ENCODE measurements at places on chromosomes 13 and 19. TPM values are rescaled to one million over a fixed set of nuclear protein-coding genes. Genes with fewer than 3 reads are reported as not detected.

DNA sequence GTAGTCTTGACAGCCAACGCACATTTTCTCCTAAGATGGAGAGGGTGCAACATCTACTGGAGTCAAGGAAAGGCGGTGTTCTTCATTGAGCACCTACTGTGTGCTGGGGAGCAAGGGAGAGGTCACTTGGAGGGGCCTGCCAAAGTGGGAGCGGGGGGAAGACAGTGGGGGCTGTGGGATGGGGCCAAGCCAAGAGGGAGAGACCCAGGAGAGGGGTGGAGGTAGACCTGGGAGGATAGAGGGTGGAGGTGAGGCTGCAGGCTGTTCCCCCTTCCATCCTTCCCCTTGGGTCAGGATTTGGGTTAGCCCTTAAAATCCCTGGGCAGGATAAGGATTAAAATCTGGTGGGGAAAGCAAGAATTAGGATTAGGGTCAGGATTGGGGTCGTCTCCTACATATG lies 1.7 kb upstream of the PLPP2 start:
- H3K4me1 ChIP-seq, result peaks cover 34% of the 10 kb centered on the region
- H3K36me3 ChIP-seq, result no peaks in the 10 kb centered on the region
- no peak overlapping the region for H3K4me3 ChIP-seq
- H3K27me3 ChIP-seq, result peaks cover 45% of the 10 kb centered on the region
- no peak overlapping the region for H3K27ac ChIP-seq

DNA sequence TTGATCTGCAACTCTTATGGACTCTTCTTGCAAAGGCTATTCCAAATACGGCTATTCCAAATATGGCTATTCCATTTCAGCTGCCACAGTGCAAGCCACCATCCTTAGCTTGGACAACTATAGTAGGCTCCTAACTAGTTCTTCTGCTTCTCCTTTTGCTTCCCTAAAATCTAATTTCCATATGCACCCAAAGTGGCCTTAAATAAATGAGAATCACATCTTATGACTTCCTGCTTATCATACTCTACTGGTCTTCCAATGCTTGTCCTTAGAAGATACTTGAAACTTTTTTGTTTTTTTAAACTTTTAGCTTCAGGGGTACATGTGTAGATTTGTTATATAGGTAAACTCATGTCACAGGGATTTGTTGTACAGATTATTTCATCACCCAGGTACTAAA lies 4.9 kb downstream of the UCHL3 start:
- DNase-seq, result no peak
- H3K4me3 ChIP-seq, result no peak overlapping the region
- H3K4me1 ChIP-seq, result peaks cover 8% of the 10 kb centered on the region
- H3K36me3 ChIP-seq, result no peaks in the 10 kb centered on the region

DNA sequence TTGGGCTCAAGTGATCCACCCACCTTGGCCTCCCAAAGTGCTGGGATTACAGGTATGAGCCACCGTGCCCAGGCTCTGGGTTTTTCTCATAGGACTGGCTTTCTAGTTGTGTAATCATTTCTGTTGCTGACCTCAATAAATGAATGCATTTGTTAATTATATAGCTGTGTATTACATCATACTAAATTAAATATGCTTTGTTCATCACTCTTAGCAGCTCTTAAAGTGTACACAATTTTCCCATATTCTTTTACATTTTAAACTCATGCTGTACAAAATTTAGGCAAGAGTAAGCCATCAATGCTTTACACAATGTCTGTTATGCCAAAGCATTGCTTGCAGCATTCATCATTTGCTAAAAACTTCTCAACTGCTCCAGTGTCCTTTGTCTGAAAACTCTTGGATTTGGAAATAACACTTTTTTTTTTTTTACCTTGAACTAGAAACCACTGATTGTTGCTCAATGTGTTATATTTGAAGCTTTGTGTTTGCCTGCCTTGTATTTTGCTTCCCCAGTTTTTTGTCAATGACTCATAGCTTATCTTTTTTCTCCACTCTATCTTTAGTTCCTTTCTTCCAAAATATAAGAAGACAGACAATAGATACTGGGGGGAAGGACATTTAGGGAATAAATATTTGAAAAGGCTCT lies 31.4 kb downstream of the CCDC122 start:
- no peaks in the 10 kb centered on the region for H3K27me3 ChIP-seq
- DNase-seq, result no peak
- no peak overlapping the region for H3K4me3 ChIP-seq
- no peaks in the 10 kb centered on the region for H3K4me1 ChIP-seq
- H3K36me3 ChIP-seq, result no peaks in the 10 kb centered on the region

DNA sequence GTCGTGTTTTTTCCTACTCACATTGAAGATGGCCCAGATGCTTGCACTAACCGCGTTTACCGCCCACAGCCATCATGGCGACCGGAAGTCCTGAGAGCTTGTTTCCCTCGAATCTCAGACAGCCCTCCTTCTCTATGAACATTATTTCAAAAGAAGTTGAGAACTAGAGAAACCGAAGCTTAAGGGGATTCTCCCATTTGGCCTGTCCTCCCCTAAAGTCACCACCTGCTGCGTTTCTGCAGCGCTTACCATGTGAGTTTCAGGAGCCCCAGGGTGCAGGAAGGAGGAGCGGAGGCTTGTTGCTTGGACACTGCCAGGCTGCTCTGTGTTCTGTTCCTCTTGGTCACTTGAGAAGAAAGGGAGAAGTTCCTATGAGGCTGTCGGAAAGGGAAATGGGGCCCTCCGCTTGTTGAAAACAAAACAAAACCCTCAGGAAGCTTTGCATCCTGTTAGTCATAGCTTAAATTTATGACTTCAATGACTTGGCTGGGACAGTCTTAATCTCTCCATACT lies 6.2 kb downstream of the CARD8 start:
- H3K27me3 ChIP-seq, result no peaks in the 10 kb centered on the region
- peaks cover 22% of the 10 kb centered on the region for H3K36me3 ChIP-seq
- peak; percentile 76 for DNase-seq
- peak overlapping the region; percentile 91 for H3K27ac ChIP-seq
- peak overlapping the region; percentile 52 for H3K4me3 ChIP-seq

DCUN1D2 gene
- 24.6 TPM for total RNA-seq

DNA sequence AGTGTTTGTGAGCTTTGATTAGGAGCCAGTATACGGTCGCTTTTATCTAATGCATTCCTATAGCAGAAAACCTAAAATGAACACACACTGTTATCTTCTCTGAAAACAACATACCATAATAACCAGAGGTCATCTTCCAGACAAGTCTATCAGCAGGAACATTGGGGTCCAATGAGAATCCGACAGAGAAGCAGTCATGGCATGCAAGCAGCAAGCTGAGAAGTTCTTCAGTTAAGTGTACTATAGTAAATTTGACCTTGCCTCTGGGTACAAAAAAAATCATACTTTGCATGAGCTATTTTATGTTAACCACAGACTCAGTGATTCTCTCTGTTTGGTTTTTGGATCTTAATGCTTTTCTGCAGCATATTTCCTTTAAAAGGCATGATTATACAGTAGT lies 1505.1 kb downstream of the PCDH9 start:
- no peaks in the 10 kb centered on the region for H3K4me1 ChIP-seq
- H3K27me3 ChIP-seq, result no peaks in the 10 kb centered on the region
- H3K4me3 ChIP-seq, result no peak overlapping the region
- no peaks in the 10 kb centered on the region for H3K36me3 ChIP-seq
- no peak overlapping the region for H3K27ac ChIP-seq
- no peak for DNase-seq

- H3K27ac ChIP-seq, result no peak overlapping the region
- H3K27me3 ChIP-seq, result no peaks in the 10 kb centered on the region
- H3K4me3 ChIP-seq, result no peak overlapping the region
- no peak for DNase-seq
- no peaks in the 10 kb centered on the region for H3K36me3 ChIP-seq
- H3K4me1 ChIP-seq, result peaks cover 7% of the 10 kb centered on the region
These were observed 475.4 kb upstream of the ARGLU1 start for GRCh38 chr13:107043021-107043956.

DNA sequence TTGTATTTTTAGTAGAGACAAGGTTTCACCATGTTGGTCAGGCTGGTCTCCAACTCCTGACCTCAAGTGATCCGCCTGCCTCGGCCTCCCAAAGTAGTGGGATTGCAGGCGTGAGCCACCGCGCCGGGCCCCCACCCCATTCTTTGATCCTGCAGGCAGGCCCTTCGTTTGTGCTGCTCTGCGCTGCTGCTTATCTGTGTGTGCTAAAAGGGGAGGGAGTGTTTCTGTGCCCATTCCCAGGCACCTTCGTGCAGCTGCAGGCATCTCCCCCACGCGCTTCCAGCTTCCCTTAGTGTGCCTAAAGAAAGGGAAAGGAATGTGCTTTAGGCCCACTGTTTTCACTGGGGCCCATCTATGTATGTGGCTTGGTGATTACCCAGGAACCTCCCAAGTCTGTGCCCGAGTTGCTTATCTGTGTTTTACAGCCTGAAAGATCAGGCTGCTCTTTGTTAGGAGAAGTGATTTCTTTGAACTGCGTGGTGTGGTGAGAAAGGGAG lies 27.2 kb downstream of the EPN1 start:
- peaks cover 12% of the 10 kb centered on the region for H3K36me3 ChIP-seq
- H3K4me1 ChIP-seq, result no peaks in the 10 kb centered on the region
- DNase-seq, result peak; percentile 38
- H3K27me3 ChIP-seq, result no peaks in the 10 kb centered on the region

SERPINE3 gene
- not detected for total RNA-seq

ZNF582 gene
- 4.2 TPM for total RNA-seq

GRCh38 chr19:27741236-27741635 lies 1471.7 kb downstream of the UQCRFS1 start:
- H3K27ac ChIP-seq, result no peak overlapping the region
- no peaks in the 10 kb centered on the region for H3K36me3 ChIP-seq
- H3K27me3 ChIP-seq, result no peaks in the 10 kb centered on the region
- DNase-seq, result no peak

GRCh38 chr19:17243211-17243829 lies 2.4 kb downstream of the NR2F6 start:
- H3K4me1 ChIP-seq, result peaks cover 24% of the 10 kb centered on the region
- no peak for DNase-seq
- H3K4me3 ChIP-seq, result peak overlapping the region; percentile 80
- peak overlapping the region; percentile 80 for H3K27ac ChIP-seq

GRCh38 chr13:45737571-45738017 lies 35.5 kb downstream of the CBY2 start:
- H3K4me1 ChIP-seq, result no peaks in the 10 kb centered on the region
- no peaks in the 10 kb centered on the region for H3K27me3 ChIP-seq
- H3K4me3 ChIP-seq, result no peak overlapping the region
- H3K27ac ChIP-seq, result no peak overlapping the region
- no peaks in the 10 kb centered on the region for H3K36me3 ChIP-seq
- DNase-seq, result no peak
